ENCODE measurements at places on chromosomes 3 and 15.

GRCh38 chr3:115921711-115922110, 298.4 kb downstream of the GAP43 start:
- DNase-seq, result no peak

- no peak for DNase-seq
These were observed 211.4 kb downstream of the ITPR1 start for GRCh38 chr3:4704552-4704951.

- no peak for DNase-seq
These were observed 65.7 kb upstream of the IL12A start for GRCh38 chr3:159922861-159923312.

DNA sequence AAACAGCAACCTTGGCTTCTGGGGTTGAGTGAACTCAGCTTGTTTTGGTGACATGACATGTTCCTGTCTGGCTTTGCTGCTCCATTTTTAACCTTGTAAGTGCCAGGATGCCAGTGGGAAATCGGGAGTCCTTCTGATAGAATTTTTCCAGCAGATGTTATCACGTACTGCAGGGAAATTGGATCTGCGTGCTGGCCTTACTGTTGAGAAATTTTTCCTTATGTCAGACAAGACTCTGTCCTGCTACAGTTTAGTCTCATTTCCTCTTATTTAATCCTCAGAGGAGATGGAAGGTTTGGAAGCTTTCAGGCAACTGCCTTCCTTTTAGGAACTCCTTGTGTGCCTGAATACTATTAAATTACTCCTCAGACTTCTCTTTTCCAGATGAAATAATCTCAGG, 80.6 kb downstream of the PGPEP1L start:
- DNase-seq, result no peak

GRCh38 chr15:68353421-68354135, 76.0 kb downstream of the FEM1B start:
- no peak for DNase-seq

DNA sequence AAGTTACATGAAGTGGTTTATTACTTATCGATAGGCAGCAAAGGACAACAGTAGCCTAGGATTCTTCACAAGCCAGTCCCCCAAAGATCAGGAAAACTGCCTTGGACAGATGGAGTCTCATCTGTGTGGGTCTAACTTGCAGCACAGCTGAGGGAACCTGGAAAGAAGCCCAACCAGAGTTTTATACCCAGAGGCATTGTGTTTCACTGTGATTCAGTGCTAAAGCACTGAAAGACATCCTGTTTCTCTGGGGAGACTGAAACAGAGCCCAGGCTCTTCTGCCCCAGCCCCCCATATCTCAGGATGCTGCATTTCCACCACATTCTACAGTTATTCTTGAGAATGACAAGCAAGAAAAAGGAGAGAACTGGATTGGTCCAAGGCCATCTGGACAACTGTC, 48.2 kb upstream of the PYDC2 start:
- DNase-seq, result no peak

GRCh38 chr15:63050731-63051155, 8.2 kb downstream of the TPM1 start:
- DNase-seq, result no peak

All from NCI-H1930 (cell line).